ENCODE measurements at places on chromosomes 7 and 10.

GRCh38 chr7:101674439-101674838 lies 45.3 kb upstream of the MYL10 start:
- no peak for DNase-seq

GRCh38 chr10:34507217-34507616 lies 307.9 kb downstream of the PARD3 start:
- no peak for DNase-seq

- DNase-seq = no peak
These were observed 4.1 kb downstream of the OTUD1 start for GRCh38 chr10:23442936-23443335.

DNA sequence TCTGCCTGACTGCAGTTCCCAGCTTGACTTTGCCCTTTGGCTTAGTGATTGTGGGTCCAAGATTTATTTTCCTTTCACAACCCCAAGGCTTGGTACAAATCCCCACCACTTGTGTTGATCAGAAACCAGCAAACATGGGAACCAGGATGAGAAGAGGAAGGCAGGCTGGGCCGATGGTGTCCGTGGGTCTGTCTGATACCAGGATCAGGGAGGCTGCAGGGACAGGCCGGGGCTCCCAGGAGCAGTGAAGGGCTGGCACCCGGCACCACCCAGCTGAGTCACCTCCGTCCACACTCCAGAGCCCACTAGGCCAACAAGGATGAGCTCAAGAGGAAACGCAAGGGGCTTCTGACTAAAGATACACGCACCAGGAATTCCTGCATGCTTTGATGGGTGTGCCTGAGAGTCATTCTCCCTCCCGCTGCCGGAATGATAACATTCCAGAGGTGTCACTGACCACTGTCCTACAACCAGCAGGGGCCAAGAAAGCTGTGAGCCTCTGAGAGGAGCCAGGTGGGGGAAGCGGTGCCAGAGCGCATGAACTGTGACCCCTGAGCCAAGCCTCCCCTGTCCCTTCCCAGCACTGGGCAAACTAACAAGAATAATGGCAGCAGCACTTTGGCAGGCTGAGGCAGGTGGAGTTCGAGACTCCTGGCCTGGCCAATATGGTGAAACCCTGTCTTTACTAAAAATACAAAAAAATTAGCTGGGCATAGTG lies 29.2 kb upstream of the PROSER2 start:
- peak; percentile 65 for DNase-seq

- peak; percentile 57 for DNase-seq
These were observed 649 bp downstream of the ACTR3B start for GRCh38 chr7:152759949-152760853.

DNA sequence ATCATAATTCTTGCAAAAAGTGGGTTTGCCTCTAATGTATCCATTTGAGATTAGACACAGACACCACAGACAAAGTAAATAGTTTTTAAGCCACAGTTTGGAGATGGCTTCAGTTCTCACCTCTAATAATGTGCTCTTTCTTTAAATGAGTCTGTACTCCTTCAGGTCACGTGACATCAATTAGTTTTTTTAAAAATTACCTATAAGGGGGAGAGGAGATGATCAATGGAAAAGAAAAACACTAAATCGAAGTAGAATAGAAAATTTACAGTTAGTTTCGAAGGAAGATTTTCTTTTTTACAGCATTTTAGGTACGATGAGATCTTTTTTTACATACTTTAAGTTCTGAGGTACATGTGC lies 849.2 kb downstream of the KCNMA1 start:
- DNase-seq = no peak

Measured in hepatocyte (in vitro differentiated cells).